ENCODE measurements at places on chromosomes 7 and 10.
A peak's percentile ranks its signal among the peaks of the same experiment; 100 is the strongest.

DNA sequence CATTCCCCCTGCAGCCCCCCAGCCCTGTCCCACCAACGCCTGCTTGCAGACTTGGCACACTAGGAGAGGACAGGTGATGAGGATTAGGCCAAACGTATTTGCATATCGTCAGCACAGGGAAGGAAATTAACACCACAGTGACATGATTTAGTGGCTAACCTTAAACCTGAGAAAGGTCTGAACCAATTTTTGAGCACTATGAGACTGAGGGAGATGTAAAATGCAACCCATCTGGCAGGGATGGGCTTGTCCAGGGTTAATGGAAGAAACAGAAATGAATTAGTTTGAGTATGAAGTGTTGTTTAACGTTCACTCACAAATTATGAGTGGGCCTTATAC lies 183.6 kb downstream of the TAX1BP1 start:
- no peak for DNase-seq

- DNase-seq: no peak
Measured at GRCh38 chr7:2357165-2357564, 2.5 kb downstream of the EIF3B start.

- no peak for DNase-seq
Measured at GRCh38 chr10:10205906-10206305, 811.8 kb upstream of the CELF2 start.

DNA sequence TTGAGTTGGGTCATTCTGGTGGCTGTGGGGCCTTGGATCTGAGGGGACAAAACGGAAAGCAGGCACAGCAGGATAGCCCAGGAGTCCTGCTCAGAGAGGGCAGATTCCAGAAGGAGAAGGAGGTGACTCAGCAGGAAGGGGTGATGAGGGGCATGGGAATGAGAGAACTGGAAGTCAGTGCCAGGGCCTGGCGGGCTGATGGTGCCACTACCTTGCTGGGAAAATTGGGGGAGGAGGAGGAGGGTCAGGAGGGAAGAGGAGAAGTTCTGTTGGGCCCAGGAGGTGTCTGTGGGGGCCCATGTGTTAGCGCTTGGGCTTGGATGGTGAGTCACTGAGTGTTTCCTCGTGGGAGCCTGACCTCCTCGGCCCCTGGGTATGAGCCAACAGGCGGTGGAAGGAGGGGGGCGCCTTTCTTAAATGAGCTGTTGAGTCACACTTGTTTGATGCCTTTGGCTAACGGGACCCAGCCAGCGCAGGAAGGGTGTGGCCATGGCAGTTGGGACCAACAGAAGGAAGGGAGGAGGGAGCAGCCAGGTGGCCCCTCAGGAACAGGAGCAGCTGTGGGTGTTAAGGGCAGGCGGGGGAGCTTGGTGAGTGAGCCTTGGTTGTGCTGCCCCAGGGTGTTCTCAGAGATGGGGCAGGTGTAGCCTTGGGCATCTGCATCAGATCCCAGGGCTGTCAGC lies 130.0 kb upstream of the BTBD16 start:
- DNase-seq: peak; percentile 44

DNA sequence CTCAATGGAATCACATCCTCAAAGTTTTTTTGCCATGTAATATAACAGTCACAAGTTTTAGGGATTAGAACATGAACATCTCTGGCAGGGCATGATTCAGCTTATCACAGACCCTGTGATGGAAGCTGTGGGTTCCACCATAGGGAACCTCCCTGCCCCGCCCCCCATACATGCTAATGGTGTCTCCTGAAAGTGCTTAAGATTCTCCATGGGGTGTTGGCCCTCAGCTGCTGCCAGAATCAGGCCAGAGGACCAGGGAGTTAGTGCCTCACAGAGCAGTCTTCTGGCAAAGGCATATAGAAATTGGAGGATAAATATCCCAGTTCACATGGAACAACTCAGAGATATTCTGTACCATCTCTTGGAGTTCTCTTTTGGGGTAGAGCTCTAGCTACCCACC lies 119.4 kb downstream of the RAB11FIP2 start:
- DNase-seq: no peak

- DNase-seq: peak; percentile 52
Measured at GRCh38 chr10:124632064-124632531, 112.1 kb downstream of the FAM53B start.

DNA sequence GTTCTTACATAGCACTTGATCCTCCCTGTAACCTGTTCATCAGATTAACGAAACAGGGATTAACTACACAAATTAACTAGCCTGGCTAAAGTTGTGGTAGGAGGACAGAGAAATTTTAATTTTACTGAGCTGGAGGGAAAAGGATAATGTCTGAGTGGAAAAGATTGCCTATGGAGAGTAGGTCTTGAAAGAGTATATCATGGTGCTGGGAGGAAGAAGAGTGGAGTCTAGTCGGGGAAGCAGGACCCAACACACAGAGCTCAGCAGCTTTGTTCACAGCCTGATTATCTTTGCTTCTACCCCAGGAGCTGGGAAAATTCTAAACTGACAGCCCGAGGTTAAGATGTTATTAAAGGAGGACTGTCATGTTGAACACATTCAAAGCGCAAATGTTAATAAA lies 6.1 kb upstream of the KDM7A start:
- no peak for DNase-seq

GRCh38 chr10:22477334-22478287 lies 132.3 kb downstream of the SPAG6 start:
- DNase-seq: no peak

DNA sequence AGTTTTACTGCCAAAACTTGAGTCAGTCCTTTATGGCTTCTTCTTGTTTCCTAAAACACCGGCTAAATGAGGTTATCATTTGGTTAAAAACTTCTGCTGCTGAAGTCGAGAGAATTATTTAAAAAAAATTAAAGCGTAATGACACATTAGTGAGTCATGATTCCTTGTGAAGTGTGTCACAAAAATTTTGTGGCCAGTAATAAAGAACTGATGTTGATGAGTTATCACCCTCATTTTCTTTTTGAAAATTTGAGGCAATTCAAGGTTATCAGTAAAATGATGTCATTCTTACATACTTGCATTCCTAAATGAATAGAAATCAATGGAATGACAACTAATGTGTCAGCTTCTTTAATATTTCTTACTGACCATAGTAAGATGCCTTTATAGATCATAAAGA lies 427.4 kb downstream of the SORCS3 start:
- no peak for DNase-seq

DNA sequence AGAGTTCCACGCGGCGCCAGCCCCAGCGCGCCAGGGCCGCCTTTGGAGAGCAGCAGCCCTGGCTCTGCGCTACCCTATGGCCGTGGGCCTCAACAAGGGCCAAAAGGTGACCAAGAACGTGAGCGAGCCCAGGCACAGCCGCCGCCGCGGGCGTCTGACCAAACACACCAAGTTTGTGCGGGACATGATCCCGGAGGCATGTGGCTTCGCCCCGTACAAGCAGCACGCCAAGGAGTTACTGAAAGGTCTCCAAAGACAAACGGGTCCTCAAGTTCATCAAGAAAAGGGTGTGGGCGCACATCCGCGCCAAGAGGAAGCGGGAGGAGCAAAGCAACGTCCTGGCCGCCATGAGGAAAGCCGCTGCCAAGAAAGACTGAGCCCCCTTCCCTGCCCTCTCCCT lies 144.1 kb downstream of the SRPK2 start:
- no peak for DNase-seq

DNA sequence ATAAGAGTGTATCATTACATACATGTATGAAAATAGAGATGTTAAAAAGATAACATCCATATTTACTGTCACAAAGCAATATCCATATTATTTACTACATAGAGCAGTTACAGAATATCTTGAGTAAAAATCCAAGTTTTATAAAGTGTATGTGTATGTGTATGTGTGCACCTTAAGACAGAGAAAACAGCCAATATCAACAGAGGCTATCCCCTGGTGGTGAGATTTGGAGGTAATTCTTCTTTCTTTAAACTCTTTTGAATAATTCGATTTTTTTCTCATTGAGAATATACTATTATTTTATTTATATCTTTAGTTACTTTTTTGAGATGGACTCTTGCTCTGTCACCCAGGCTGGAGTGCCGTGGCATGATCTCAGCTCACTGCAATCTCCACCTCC lies 18.4 kb downstream of the TRDMT1 start:
- peak; percentile 34 for DNase-seq

DNA sequence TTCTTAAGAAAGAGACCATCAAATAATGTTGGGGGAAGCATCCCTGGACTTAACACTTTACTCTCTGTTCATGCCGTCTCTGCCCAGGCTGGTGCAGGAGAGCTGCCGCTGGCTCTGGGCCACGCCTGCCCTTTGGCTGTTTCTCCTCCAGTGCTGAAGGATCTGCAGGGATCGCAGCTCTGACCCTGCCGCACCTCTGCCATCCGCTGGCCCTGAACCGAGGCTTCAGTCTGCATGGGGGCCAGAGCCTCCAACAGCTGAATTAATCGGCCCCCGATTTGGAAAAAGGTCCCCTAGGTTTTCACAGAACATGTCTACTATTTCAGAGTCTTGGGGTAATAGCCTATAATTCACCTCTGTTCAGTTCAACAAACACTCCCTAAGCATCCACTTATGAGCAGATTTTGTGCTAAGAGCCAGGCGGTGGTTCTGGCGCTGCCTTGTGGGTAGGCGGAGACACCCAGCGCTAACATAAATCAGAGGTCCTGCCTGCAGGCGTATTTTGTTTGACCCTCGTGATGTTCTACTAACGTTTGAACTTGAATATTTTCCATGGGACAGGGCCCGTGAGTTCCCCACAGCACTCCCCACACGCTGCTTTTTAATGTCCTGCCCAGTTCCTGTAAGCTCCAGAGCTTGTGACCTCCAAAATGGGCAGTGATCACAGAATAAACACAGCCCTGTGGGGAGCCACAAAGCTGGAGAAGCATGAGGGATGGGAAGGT lies 99.0 kb downstream of the DYNC2I1 start:
- DNase-seq: no peak

GRCh38 chr10:28396331-28396730 lies 93.5 kb upstream of the MPP7 start:
- DNase-seq: no peak

DNA sequence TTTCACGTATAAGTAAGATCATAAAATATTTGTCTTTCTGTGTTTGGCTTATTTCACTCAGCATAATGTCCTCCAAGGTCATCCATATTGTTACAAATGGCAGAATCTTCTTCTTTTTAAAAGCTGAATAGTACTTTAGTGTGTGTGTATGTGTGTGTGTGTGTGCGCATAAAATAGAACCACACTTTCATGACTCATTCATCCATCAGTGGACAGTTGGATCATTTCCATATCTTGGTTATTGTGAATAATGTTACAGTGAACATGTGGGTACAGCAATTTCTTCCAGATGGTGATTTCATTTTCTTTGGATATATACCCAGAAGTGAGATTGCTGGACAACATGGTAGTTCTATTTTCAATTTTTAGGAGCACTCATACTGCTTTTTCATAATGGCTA lies 622.4 kb downstream of the NRG3 start:
- no peak for DNase-seq

GRCh38 chr7:22617166-22617565 lies 109.8 kb upstream of the IL6 start:
- DNase-seq: no peak

DNA sequence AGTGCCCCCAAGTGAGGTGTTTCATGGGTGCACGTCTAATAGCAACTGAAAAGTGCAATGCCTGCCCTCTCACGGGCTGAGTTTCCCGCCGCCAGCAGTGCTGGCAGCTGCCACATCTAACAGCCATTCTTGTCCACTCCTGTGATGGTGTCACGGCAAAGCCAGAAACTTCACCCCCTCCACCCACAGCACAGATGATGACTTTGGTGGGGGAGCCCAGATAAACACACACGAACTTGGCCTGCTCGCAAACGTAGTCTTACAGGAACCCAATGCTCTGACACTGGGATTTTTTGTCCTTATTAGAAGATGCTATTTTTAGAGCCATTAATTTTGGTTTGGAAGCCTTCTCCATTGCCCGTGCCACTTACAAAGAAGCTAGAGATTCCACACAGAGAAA lies 26.7 kb downstream of the CPXM2 start:
- DNase-seq: no peak

- DNase-seq: no peak
Measured at GRCh38 chr7:156207306-156207705, 395.0 kb upstream of the SHH start.

GRCh38 chr10:70064486-70064885 lies 11.8 kb downstream of the MACROH2A2 start:
- no peak for DNase-seq

- peak; percentile 35 for DNase-seq
Measured at GRCh38 chr10:31759124-31759798, 169.4 kb downstream of the ARHGAP12 start.

- DNase-seq: no peak
Measured at GRCh38 chr7:91694351-91694841, 186.1 kb downstream of the MTERF1 start.
